ENCODE measurements at places on chromosomes 2 and 18.

- DNase-seq: no peak
These were observed 4.7 kb downstream of the ING5 start for GRCh38 chr2:241706537-241706936.

GRCh38 chr2:9779596-9780264, 63.5 kb upstream of the TAF1B start:
- no peak for DNase-seq

DNA sequence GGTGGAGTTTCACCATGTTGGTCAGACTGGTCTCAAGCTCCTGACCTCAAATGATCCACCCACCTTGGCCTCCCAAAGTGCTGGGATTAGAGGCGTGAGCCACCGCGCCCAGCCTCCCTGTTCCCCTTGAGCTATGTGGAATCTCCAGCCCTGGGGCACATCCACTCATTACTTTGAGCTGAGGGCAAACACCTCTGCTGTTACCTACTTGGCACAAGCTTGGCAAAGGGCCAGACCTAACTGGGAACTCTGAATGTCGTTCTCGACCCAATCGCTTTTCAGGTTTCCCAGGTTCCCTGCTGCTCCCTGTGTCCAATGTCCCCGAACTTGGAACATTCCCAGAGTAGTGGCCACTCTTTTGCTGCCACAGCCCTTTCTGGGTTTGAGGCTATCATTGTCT, 40.6 kb downstream of the CHST10 start:
- no peak for DNase-seq

GRCh38 chr18:12031846-12032245, 50.5 kb downstream of the IMPA2 start:
- DNase-seq: peak; percentile 88

- no peak for DNase-seq
These were observed 6.1 kb upstream of the GPC1 start for GRCh38 chr2:240429341-240429871.

- peak; percentile 51 for DNase-seq
These were observed 174.6 kb downstream of the NCK2 start for GRCh38 chr2:105919191-105919811.

GRCh38 chr2:225458431-225459117, 59.1 kb downstream of the NYAP2 start:
- no peak for DNase-seq

DNA sequence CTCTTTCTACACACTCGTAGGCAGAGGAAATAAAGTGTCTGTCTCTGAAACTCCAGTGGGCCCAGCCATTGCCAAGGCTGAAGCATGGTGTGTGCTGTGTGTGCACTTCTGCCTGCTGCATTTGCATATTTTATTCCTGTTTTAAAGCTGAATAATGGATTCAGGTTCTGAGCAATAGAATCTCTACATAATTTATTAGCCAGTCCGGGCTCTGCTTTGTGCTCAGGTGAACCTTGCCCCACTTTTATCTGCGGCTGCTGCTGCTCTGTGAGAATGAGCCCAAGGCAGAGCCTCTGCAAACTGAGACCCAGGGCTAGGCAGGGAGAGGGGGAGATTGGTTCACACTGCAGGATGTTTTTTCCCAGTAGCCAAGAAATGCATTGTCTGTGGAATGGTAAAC, 64.6 kb upstream of the SH3BP4 start:
- no peak for DNase-seq

GRCh38 chr18:5311301-5311989, 15.9 kb upstream of the ZBTB14 start:
- no peak for DNase-seq

GRCh38 chr2:75986617-75987016, 275.9 kb upstream of the GCFC2 start:
- no peak for DNase-seq

GRCh38 chr2:59044736-59045135, 803.6 kb upstream of the FANCL start:
- DNase-seq: no peak

DNA sequence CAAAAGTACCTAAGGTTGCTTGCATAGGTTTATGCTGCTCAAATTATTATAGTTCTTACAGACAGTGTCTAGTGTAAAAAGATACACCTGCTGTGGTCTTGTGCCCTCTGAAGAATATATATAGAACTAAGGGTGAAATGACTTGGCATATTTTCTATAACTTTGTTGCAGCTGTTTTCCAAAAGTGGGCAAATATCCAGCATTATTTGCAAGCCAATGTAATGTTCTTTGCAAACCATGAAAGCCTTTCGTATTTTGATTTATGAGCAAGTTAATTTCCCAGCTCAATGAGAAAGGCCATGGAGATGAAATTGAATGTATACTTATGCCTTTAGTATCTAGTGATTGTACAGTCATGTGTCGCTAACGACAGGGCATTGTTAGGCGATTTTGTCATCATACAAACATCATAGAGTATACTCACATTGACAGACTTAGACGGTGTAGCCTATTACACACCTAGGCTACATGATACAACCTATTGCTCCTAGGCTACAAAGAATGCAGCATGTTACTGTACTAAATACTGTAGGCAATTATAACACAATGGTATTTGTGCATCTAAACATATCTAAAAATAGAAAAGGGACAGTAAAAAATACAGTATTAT, 116.3 kb downstream of the PLCL1 start:
- peak; percentile 54 for DNase-seq

- no peak for DNase-seq
These were observed 31.7 kb downstream of the ZNF516 start for GRCh38 chr18:76463358-76463757.

GRCh38 chr2:11808016-11808400, 61.6 kb downstream of the LPIN1 start:
- no peak for DNase-seq

DNA sequence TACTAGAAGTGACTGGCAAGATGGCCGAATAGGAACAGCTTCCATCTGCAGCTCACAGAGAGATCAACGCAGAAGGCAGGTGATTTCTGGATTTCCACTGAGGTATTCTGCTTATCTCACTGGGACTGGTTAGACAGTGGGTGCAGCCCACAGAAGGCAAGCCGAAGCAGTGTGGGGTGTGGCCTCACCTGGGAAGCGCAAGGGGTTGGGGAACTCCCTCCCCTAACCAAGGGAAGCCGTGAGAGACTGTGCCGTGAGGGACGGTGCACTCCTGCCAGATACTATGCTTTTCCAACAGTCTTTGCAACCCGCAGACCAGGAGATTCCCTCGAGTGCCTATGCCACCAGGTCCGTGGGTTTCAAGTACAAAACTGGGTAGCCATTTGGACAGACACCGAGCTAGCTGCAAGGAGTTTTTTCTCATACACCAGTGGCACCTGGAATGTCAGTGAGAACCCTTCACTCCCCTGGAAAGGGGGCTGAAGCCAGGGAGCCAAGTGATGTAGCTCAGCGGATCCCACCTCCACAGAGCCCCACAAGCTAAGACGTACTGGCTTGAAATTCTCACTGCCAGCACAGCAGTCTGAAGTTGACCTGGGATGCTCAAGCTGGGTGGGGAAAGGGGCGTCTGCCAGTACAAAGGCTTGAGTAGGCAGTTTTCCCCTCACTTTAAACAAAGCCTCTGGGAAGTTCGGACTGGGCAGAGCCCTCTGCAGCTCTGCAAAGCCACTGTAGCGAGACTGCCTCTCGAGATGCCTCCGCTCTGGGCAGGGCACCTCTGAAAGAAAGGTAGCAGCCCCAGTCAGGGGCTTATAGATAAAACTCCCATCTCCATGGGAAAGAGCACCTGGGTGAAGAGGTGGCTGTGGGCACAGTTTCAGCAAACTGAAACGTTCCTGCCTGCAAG, 40.1 kb downstream of the PLEK start:
- no peak for DNase-seq

DNA sequence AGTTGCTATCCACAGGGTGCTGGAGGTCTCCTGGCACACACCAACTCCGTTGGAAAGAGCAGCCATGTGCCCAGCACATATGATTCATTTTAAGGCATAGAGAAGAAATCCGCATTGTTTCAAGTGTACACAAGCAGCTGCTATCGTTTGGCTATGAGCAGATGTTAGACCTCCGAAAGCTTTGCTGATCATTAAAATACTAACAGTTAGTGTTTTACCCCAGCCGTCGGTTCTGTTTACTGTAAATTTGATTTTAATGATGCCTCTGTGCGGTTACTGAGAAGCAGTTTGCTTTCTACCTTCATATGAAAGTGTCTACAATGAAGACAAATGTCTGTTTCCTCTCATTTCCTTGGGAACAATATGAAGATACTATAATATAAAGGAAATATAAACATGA, 154.9 kb downstream of the PTGR3 start:
- no peak for DNase-seq

- peak; percentile 95 for DNase-seq
These were observed 143.5 kb upstream of the LMAN1 start for GRCh38 chr18:59502274-59503175.

Measured in muscle of leg (tissue), 16 donors.